KBM-7 (cell line): ENCODE measurements at places on chromosomes 5 and 9.

- DNase-seq, result no peak
Observed at GRCh38 chr5:159227452-159227851, 18.1 kb upstream of the RNF145 start.

DNA sequence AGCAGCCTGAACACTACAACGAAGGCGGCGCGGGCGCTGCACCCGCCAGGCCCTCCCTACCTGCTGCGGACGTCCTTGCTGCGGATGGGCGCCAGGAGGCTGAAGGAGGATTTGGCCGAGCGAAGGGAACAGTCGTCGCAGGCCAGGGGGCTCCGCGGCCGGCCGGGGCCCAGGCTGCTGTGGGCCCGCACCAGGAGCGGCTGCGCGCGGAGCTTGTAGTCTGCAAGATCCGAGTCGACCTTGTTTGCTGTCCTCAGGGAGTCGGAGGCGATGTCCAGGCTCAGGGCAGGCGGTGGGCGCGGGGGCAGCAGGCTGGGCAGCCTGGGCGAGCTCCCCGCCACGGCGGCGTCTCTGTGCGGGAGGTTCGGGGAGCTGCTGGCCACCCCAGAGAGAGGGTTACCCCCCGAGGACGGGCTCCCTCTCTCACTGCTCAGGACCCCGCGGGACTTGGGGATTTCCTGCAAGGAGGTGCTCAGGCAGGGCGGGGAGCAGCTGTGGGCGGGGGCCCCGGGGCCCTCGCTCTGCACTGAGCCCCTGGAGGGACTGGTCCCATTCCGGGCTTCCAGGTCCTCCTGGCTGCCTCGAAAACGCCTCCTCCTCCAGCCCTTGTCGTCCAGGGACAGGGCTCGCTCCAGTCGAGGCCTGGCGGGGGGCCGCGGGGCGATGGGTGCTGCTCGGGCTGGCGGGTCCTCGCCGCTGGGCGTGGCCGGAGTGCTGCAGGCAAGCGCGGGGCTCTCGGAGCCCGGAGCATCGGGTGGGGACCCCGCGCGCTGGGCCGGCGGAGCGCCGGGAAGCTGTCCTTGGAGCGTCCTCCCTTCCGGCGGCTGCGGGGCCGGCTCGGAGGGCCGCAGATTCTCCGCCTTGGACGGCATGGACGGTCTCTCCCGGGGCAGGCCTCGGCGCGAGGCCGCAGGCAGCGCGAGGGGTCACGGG lies 831 bp downstream of the INPP5E start:
- DNase-seq, result peak; percentile 33

DNA sequence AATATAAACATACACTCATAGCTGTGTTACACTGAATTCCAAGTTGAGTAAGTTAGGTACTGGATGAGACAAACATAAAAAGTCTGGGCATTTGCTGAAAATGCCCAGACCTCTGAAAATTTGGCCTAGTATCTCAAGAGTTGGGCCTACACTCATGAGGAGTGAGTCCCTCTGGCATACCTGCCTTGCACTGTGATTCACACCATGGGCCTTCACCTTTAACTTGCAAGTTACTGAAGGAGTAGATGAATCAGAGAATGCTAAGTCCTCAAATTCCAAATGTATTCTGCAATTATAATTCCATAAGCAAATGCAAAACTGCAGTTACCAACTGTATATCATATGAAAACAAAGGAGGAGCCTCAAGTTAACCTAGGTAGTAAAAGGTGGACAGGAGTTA lies 32.3 kb upstream of the C9orf40 start:
- DNase-seq, result no peak

- DNase-seq, result no peak
Observed at GRCh38 chr5:59282726-59283125, 610.8 kb downstream of the PDE4D start.
